NCI-H2081 (cell line): ENCODE measurements at places on chromosomes 1 and 21.

DNA sequence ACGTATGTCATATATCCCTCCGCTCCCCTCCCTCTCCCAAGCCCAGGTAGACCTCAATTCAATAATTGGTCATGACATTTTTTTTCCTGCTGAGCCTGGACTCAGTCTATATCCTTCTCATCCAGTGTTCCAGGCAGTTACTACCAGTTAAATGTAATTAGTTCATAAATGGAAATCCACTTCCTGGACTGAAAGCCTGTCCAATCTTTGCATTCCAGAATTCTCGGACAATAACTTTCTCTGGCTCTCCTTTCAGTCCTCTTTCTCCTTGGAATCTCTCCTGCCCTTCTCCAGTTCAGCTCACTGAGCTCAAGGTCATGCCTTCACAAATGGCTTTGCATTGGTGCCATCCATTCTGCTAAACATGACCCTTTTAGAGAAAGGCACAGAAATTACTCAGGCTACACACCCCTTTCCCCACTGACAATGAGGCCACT, 34.8 kb downstream of the VWA5B1 start:
- no peak for DNase-seq

DNA sequence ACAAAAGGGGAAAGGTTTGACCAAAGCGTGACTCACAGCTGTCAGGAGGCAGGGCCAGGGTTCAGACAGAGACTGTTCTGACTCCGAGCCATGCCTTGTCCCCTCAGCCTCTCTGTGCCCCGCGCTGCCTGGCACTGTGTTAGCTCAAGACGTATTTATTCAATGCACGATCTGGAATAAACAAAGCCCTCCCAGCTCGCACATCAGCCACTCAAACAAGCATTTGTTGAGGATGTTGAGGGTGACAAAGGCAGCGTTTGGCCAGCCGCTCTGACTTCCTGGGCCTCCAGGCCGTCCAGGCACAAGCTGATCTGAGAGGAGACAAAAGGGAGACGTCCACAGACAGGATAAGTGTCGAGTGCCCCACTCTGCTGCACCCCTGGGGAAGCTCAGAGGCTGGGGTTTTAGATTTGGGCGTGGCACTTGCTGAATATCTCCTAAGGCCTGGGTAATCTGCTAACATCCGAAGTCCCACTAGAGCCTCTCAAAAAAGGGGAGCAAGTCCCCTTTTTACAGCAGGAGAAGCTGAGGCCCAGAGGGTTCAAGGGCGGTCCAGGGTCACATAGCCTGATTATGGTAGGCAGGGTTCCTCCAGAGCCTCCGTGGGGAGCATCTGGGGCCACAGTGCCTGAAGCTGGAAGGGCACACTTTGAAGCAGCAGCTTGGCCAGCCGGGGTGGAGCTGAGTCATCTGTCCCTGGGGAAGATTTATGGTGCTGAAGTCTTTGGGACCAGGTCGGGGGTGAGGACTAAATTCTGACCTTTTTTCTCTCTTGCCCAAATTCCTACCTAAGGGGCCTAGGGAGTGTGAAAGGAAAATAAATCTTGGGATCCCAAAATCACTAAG, 95.9 kb downstream of the SPSB1 start:
- no peak for DNase-seq

GRCh38 chr1:91404151-91405012, at the start of gene HFM1:
Gene HFM1, minus strand, starts transcription at chr1:91404837. Its CDS starts 3,755 bp downstream, at chr1:91401082.
- peak; percentile 78 for DNase-seq

GRCh38 chr1:109592916-109593315, 26.5 kb downstream of the GNAT2 start:
- DNase-seq = no peak

- DNase-seq = no peak
Observed at GRCh38 chr1:201751872-201752271, 77.1 kb upstream of the IPO9 start.

- DNase-seq = no peak
Observed at GRCh38 chr1:165902565-165902964, 75.2 kb downstream of the UCK2 start.

DNA sequence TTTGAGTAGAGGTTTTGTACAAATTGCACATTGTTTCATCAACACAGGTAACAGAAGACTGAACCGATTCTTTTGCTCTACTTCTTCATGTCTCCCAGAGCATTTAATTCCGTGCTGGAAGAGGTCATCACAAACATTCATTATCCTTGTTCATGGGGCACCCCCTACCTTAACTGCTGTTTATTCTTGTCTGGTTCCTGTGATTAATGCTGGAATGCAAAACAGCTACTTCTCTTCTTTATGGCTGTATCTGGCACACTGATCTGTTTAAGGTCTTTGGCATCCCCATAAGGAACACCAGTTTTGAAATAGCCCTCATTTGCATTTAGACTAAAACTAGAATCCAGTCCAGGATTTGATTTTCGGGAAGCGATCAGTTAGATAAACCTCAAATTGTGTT, 42.2 kb downstream of the NTNG1 start:
- DNase-seq = peak; percentile 3

DNA sequence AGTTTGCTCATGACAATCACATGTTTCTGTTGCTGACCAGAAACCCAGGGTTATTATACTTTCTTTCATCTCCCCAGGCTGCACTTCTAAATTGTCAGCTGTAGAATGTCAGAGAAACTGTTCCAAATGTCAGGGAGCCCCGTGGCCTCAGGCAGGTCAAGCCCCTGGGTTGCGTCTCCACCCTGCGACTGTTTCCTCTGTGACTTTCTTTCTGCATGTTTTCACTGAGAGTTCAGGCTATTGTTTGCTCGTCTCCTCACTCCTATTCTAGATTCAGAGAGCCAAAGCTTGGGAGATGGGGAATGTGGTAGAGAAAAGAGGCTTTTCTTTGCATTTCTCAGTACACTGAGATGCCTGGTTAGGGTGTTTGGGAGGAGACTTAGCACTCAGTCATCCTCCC, 97.4 kb downstream of the CENPF start:
- DNase-seq = no peak

DNA sequence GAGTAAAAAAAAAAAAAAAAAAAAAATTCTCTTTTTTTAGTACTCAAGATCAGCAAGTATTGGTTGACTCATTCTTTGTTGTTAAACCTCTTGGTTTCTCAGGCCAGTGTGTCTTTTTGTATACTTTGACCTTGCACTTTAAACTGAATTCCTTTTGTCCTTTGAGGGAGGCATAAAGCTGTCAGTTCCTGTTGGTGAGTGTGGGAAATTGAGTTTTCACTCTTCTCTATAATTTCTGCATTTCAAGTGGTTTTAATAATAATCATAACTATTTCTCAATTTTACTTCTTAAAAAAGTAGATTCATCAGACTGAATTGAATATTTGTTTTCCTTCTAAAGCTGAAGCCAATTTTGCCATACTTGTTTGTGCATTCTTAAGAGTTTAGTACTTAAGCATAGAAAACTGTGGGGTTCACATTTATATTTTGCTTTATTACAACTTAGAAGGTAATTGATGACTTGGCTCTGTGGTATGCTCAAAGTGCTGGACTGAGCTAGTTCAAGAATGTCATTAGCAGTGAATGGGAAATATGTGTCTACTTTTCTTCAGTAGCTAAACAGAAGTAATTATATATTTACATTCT, 43.4 kb downstream of the ITSN1 start:
- no peak for DNase-seq

- no peak for DNase-seq
Observed at GRCh38 chr1:94314222-94314858, 77.0 kb upstream of the ARHGAP29 start.

DNA sequence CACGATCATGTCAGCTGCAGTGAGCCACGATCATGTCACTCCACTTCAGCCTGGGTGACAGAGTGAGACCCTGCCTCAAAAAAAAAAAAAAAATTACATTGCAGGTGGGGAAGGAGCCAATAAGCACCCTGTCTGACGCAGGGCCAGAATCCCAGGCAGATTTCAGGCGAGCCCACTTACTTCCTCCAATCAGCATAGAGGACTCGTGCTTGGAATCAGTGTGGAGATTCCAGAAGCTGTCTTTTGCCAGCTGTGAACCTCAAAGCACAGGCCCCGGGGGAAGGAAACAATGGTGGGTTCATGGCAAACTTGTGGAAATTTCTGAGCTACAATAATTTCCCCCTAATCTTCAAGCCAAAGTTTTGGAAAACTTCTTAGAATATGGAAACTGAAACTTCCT, 178.2 kb upstream of the ZNF644 start:
- DNase-seq = no peak

GRCh38 chr1:178644308-178645120, 80.5 kb upstream of the RALGPS2 start:
- DNase-seq = peak; percentile 30

DNA sequence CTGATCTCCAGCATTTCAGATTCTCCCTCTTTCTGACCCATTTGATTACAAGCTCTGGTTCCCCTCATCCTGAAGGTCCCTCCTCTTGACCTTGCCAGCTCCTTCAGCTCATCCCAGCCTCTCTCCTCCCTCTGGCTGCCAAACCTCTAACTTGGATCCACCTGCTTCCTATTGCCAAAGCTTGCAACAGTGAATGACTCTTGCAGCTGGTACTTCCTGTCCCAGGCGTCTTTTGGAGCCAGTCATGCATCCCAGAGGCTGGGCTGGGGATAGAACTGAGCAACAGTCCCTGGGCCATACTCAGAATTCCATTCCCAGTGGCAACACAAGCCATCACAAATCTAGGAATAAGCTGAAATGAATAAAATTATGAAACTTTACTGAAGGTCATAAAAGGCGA, 27.7 kb upstream of the SPOCD1 start:
- no peak for DNase-seq

DNA sequence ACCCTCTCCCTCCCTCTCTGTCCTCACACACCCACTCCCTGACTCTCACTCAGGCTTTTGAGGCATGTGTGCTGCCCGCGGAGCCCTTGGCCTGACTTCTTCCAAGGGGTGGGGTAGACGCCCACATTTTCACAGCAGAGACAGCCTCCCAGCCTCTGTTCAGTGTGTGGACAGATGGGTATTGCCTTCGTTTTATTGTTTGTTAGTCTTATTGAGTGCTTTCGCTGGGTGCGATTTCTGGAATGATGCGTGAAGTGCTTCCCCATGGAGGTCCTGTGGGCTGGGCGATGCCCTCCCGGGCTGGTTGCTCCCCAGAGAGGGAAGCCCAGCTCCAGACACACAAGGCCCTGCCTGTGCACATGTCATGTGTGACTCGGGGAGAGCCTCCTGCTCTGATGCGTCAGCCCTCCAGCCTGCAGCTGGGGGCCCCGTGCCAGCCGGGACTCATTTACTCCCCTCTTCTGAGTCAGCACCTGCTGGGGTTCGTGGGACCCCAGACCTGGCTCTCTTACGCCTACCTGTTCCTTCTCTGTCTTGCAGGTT, 14.7 kb downstream of the PDXK start:
- no peak for DNase-seq

DNA sequence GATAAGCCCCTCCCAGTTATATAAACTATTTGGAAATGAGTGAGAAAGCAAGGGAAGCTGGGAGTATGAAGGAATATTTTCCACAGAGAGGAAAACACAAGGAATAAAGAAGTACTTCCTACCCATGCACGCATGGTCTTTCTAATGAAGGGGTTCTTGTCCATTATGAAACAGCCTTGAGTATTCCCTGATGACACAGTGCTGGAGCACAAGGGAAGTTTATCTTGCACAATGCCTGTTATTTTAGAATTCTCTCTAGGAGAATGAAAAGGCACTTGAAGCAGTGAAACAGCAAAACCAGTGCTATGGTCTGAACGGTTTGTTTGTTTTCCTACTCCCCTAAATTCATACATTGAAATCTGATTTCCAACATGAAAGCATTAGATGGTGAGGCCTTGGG, 38.6 kb upstream of the ADAMTS1 start:
- DNase-seq = no peak

DNA sequence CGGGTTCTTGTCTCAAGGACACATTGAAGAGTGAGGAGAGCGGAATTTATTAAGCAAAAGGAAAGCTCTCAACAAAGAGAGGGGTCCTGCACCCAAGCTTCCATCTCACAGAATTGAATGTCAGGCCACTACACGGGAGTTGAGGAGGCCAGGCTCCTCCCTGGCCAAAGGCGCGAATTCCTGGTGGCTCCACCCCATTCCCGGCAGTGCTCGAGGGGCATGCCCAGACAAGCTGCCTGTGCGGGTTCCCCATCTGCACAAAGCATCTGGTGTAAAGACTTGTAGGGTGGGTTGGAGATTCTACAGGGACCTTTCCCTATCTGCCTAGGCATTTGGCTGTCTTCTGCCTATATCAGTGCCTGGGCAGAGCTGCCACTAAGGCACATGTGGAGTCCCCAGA, 648.5 kb upstream of the PKN2 start:
- DNase-seq = no peak

DNA sequence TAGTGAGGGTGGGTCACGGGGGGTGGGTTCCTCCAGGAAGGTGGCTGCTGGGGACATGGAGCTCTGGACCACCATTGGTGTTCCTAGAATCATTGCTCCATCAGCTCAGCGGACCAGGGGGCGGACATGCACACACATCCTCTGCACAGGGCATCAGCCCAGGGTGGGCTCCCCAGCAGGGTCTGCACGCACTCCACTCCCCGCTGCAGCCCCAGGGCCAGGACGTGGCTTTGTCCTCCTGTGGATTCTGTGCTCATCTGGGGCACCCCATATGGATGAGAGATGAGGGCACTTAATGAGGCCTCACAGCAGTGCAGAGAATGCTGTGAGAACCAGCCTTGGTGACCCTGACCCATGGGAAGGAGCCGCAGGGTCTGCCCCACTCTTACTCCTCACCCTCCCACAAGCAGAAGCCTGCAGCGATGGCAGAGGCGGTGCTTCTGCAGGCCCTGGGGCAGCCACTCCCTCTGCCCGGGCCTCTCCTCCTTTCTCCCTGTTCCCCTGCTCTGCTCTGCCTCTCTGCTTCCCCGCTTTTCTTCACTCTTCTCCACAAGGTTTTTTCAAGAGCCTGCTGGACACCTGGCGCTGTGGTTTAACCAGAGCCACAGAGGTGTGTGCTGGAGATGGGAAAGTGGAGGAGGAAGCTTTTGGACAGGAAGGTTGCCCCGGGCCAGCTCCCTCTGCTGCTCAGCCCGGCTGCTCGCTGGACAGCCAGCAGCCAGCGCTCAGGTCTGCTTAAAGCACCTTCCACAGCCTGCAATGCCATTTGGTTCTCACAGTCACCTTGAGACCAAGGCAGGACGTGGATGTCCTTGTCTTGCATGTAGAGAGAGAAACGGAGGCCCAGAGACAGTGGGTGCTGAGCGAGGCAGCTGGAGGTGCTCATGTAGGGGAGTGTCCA, 26.3 kb upstream of the PCBP3 start:
- DNase-seq = no peak

DNA sequence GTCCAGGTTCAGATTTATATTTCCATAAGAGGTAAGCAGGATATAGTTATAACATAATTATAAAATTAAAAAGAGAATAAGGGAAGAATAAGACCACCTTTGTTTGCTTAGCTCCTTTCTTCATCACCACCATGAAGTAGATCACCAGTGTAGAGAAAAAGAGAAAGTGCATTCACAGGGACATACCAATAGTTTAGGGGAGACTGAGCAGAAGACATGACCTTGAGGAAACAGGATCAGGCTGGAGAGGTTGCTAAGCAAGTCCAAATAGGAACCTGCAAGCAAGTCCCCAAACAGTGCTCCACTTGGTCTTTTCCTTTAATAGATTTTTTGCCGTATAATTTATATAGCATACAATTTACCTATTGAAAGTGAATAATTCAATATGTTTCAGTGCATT, 63.0 kb downstream of the KCNT2 start:
- DNase-seq = no peak

- DNase-seq = no peak
Observed at GRCh38 chr1:203316626-203317093, 11.3 kb downstream of the BTG2 start.
